ENCODE measurements at places on chromosomes 3 and 15.

DNA sequence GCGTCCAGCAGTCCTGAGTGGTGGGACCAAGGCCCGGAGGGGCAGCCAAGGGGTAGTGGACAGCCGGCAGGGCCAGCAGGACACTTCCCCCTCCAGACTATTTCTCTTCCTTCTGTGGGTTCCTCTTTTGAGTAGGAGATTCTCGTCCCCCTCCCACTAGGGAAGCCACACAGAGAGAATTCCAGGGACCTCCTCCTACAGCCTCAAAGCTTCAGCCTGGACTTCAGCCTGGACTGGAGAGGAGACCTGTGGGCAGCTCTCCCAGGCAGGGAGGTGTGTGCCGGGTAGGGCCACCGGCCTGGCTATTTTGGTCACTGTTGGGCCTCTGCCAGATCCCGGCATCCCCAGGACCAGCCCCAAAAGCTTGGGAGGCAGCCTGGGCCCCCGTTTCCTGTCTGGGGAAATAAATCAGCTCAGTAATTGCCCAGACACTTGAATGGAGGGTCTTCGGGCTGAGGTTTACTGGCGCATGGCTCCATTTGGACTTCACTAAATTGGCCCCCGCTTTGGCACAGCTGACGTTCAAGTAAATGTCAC, 1.3 kb downstream of the SLC6A6 start:
- DNase-seq, result peak; percentile 78

DNA sequence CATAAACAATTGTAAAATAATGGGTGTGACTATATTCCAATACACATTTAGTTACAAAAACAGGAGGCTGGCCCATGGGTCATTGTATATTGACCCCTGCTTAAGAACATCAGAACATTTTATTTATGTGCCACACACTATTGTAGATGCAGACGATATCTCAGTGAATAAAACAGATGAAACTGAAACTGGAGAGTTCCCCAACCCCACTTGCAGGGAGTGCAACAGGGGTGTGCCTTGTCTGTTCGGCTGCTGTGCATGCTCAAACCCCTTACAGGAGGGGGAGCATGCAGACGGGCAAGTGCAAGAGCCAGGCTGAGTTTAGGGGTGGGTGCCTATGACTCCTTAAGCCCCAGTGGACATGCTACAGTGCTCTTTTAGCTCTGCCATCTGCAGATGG, 509.6 kb downstream of the IGSF11 start:
- DNase-seq, result no peak

GRCh38 chr3:115520651-115521245, 102.6 kb upstream of the GAP43 start:
- DNase-seq, result no peak

DNA sequence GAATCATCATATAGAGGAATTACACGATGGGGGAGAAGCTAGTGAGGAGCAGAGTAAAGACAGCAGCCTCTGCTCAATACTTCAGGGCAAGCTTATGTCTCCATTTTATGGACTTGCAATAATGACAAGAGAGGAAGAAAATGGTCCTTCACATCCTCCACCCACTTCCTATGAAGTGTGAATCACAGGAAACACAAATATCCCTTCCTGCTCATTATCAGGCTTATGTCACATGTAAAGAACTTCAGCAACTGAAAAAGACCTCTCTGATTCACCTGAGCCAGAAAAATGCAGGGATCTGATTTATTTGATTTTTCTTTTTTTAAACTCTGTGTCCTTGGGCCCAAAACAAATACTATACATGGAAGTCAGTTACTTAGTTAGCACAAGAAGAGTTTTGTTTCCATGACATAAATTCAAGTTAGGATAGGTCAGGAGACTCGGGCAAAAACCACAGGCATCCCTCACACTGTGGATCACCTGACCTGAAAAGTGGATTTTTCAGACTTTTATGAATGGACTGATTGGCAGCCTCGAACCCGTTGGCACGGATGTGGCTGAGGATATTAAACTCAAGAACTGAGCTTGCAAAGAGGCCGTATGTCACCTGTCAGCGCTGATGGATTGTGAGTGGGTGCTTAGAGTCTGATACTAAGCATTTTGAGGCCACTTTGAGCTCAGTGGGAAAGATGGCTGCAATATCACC, 620.8 kb upstream of the MDFIC2 start:
- DNase-seq, result no peak

DNA sequence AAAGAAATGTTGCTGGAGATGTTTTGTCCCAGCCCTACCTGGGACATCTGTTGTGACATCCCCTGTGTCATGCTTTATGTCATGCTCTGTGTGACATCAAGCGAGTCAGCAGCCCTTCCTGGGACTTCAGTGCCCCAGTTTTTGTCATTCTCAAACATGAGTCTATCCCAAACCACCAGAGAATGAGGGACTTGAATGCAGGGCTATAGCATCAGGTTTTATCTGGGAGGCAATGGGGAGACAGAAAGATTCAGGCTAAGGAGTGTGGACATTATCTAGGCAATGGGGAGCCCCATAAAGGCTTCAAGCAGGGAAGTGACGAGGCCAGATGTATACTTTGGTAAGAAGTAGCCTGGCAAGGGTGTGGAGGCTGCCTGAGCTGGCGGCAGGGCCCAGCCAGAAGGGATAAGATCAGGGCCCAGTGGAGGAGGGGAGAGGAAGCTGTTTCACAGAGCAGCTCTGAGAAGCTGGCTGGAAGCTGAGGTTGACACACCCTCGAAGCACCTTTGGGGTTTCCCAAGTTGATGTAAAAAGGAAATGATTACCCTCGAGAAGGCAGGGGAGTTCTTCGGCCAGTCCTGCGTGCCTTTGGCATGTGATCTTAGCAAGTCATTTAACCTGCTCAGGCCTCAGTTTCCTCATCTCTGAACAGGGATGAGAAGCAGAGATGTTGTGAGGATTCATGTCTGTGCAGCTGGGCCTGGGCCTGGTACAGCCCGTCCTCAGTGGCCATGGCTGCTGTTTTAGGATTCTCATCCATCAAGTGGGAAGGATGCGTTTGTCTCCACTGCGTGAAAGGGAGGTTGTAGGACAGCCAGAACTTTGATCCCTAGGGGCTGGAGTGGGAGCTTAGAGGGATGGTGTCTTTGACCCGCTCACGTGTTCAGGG, 34.3 kb downstream of the IRAK2 start:
- DNase-seq, result no peak

GRCh38 chr15:74392451-74392830, 25.0 kb upstream of the CYP11A1 start:
- no peak for DNase-seq

GRCh38 chr3:182909318-182910040, 70.9 kb downstream of the DCUN1D1 start:
- DNase-seq, result no peak

All from cerebellum (tissue), 4 donors.